ENCODE measurements at places on chromosomes 5 and 9.

DNA sequence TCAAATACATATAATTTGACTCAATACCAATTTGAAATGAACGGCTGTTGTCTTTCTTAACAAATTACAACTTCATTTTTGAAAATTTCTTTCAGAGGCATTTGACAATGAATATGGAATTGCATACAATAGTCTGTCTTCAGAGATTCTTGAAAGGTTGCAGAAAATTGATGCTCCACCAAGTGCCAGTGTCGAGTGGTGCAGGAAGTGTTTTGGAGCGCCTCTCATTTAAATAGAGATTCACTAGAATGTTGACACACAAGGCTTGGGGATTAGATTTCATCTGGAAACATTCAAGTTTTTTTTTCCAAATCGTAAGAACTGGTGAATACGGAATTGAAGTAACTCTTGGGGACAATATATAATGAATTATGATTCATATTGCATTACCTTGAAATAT lies 8.1 kb downstream of the RPS6 start:
- DNase-seq, result no peak

- DNase-seq, result no peak
Measured at GRCh38 chr5:148125641-148126040, 42.7 kb upstream of the SPINK14 start.

DNA sequence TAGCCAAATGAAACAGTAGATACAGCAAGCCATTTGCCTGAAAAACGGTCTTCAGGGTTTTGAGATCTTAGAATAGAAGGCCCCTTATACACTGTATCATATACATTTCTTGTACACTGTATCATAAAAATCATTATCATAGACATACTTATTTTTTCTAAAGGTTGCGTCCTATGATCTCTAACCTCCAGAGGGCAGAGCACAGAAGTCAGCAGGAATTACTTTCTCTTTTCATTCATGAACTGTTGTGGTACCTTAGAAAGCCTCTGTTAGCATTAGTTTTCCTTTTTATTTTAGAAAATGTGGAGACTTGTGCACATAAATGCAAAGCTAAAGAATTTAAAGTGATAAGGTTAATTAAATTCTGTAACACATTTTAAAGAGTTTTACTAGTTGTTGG lies 115.4 kb downstream of the OXCT1 start:
- DNase-seq, result no peak

DNA sequence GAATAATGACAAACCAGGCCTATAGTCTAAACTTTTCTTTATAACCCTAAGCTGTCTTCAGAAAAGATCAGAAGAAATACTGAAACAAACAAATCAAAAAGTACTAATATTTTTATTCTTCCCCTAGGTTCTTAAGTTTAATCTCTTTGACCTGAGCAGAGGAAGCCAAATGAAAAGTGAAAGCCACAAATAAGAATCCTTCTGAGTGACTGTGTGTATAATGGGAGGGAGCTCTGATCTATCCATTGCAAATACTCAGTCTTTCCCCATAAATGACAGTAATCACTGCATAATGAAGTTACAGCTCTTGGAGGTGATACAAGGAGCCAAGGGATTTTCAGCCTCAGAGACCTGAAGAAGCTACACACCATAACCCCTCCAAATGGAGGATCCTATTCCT lies 126.9 kb upstream of the ATP10B start:
- no peak for DNase-seq

DNA sequence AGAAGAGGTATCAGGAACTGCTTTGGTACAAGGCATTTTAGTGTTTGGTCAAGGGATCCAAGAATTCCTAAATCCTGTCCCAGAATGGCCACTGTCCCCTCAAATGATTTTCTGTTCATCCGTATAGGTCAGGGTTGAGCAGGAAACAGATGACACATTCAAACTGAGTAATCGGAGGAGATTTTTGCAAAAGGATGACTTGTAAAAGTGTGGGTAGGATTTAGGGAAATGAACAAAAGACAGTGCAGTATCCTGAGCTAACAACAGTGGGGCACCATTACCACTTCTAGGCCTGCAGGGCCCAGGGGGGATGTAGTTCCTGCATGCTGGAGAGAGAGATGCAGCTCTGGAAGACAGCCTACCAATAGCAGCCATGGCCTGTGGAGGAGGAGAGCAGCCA lies 290.1 kb downstream of the ZSWIM6 start:
- no peak for DNase-seq

DNA sequence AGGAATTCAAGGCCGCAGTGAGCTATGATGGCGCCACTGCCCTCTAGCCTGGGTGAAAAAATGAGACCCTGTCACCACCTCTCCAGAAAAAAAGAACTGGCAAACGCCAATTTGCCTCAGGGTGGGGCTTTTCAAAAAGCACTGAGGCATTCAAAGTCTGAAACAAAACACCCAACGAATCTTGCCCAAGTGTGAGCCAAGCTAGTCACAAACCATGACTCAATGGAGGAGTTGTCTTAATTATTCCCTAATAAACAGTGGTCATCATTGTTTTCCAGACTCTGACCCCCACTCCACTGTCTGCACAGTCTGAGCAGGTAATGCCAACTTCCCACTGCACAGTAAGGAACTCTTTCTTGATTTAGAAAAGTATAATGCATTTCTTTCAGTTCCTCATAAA lies 16.8 kb downstream of the FRMD3 start:
- no peak for DNase-seq

- no peak for DNase-seq
Measured at GRCh38 chr9:121048618-121049017, 1.5 kb downstream of the C5 start.

DNA sequence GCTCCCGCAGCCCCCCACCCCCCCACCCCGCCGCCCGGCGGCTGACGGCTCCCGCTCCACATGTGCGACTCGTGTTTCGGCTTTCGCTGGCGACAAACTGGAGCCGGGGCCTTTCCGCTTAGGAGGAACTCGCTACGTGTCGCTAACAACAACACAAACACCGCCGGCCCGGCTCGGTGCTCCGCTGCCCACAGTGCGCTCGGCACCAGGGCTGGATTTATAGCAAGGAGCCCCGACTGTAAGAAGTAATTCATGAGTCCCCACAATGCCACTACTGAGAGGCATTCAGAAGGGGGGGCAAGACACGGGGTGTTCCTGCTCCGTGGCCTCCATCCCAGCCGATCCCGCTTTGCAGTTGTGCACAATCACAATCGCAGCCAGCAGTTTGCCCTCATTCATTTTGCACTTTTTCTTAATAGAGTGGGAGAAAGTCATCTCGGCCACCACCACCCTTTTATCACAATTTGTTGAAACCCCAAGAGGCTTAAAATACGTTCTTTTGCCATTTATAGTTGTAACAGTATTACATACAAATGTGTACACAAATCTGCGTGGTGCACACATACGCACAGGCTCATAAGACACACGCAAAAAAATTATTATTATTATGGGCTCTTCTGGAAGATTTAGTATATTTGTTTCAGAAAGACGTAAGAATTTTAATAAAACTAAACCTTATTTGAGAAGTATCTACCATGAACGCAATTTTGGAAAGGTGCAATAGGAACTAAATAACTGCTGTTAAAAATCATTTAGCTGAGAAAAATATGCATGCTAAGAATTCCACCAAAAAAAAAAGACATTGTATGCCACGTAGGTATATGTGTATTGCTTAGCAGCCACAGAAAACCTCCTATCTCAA lies 48.1 kb downstream of the EBF1 start:
- no peak for DNase-seq

GRCh38 chr5:57559110-57559635 lies 76.6 kb upstream of the ACTBL2 start:
- DNase-seq, result no peak

DNA sequence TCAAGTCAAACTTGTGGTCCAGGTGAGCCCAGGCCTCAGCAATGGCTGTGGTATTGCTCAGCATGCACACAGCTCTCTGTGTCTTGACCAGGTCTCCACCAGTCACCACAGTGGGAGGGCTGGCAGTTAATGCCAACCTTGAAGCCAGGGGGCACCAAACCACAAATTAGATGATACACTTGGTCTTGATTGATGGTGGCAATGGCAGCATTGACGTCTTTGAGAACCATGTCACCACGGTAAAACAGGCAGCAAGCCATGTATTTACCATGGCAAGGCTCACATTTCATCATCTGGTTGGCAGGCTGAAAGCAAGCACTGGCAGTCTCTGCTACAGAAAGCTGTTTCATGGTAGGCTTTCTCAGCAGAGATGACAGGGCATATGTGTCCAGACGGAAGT lies 40.0 kb downstream of the NIM1K start:
- no peak for DNase-seq

GRCh38 chr9:121692606-121693387 lies 41.4 kb downstream of the DAB2IP start:
- no peak for DNase-seq

DNA sequence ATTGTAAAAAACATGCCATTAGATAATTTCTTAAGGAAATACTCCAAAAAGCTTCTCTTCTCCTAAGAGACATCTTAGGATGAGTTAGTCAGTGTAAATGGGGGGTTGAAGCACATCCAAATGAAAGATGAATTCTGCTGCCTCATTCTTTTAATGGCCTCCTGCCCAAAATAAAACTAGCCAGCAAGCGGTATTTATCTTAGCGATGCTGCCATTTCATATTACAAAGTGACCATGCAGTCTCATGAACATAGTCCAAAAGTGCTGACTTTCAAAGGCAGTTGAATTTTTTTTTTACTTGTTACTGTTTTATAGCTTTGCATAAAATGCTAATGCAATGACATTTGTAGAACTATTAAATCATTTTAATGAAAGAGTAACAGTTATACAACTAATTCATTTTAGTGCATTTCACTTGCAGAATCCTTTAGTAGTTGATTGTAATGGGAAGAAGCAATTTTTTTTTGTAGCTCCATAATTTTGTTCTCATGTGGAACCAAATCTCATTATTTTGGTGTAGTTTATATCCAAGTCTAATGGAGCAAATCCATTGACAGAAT lies 151.5 kb downstream of the CAVIN4 start:
- no peak for DNase-seq

DNA sequence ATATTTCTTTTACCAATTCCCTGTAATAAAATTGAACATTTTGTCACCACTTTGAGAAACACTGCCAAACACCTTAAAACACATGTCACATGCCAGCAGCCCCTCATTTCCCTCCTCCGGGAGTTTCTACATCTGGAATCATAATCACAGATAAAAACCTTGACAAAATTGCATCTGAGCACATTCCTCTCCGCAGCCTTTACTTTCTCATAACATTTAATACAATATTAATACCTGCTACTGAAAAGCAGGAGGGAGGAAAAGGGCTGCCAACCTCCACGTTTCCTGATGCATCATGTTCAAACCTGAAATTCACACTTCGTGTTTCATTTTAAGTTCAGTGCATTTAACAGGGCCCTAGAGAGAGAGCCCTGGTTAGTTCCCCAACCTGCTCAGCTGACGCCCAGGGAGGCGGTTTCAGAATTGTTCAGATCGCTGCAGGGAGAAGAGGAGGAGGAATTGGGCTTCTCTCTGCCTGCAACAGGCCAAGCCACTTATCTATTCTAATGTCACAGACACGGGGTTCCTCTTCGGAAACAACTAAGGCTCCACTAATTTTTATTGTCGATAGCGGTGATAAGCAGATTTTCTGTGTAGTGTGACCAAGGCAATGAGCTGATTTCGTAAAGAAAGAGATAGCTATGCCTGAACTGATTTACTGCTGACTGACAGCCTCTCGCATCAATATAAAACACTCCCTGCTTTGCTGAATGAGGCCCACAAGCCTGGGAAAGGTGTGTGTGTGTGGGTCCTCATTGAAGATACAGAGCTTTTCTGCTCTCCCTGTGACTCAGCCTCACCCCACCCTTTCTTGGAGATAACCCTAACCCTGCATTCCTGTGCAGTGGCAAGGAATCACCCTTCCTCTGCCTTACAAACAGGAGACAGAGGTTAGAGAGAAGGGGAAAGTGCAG lies 4.9 kb upstream of the LHX2 start:
- DNase-seq, result no peak

DNA sequence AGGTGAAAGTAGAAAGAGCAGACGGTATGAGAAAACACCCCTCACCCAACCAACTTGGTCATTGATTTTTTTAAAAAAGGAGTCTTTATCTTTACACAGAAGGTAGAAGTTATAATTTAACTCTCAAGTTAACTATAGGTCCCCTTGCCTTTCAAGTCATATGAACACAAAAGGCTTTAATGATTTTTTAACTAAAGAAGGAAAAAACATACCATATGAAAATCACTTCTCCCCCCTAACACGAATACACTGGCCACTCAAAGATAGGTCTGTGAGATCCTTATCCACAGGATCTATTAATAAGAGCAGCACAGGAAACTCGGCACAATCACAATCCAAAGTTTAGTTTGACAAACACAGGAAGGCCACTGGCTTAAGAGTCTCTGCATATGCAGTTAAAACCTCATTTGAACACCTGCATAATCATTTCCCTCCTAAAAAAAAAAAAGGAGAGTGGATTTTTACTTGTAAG lies 138.0 kb downstream of the ENC1 start:
- DNase-seq, result no peak

- DNase-seq, result peak; percentile 53
Measured at GRCh38 chr9:123268465-123269259, at the start of gene STRBP. STRBP (minus strand) TSS chr9:123268586; CDS start chr9:123184134, 84,452 bp downstream.

- DNase-seq, result no peak
Measured at GRCh38 chr5:54363669-54364068, 53.3 kb upstream of the ARL15 start.

DNA sequence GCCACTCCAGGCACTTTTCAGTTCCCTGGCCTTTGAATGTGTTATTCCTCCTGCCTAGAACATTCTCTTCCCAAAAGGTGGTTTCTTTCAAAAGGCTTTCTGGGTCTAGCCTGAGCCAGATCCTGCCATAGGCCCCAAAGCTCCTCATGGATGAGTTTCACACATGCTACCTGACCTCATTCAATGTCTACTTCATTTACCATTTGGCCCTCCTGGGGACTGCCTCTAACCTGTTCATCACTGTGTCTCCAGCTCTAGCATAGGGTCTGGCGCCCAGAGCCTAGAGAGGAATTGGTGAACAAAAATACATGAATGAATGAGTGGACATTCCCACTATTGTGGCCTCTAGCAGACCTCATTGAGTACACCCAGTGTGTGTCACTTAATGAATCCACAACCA lies 5.4 kb upstream of the P4HA2 start:
- DNase-seq, result no peak

GRCh38 chr9:3857091-3857490 lies 331.3 kb upstream of the RFX3 start:
- DNase-seq, result no peak

DNA sequence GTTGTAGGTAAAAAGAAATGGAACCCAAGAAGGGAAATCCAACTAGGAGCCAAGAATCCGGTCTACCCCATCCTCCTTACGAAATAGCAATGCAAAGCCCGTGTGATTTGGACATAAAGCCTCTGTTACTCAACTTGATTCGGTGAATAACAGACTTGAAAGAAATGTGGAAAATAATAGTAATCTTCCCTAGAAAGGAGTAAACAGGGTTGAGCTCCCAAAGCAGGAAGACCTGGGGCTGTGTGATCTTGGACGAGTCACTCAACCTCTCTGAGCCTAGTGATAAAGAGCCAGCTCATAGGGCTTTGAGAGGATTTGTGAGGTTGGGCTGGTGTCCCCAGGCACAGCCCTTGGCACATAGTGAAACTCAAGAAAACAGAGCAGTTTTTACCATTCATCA lies 42.7 kb upstream of the IL17B start:
- DNase-seq, result no peak

DNA sequence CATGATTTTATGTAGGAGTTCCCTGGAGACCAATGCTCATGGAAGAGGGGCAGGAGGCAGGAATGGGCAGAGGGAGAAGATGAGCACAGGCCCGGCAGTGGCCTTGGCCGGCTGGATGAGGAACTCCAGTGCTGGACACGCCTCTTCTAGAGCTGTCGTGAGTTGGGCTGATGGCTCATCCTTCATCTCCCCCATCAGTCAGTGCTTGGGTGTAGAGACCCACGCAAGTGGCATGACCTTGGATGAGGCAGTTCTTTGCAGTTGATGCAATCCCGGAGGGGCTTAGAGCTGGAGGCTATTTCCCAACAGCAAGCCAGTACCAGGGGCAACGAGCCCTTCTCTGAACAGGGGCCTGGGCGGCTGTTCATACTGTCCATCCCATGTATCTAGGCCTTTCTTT lies 25.5 kb upstream of the ARAP3 start:
- DNase-seq, result no peak

Data from GOT3 (cell line).